Testis (tissue), 5 donors: ENCODE measurements at places on chromosomes 12 and 14.

DNA sequence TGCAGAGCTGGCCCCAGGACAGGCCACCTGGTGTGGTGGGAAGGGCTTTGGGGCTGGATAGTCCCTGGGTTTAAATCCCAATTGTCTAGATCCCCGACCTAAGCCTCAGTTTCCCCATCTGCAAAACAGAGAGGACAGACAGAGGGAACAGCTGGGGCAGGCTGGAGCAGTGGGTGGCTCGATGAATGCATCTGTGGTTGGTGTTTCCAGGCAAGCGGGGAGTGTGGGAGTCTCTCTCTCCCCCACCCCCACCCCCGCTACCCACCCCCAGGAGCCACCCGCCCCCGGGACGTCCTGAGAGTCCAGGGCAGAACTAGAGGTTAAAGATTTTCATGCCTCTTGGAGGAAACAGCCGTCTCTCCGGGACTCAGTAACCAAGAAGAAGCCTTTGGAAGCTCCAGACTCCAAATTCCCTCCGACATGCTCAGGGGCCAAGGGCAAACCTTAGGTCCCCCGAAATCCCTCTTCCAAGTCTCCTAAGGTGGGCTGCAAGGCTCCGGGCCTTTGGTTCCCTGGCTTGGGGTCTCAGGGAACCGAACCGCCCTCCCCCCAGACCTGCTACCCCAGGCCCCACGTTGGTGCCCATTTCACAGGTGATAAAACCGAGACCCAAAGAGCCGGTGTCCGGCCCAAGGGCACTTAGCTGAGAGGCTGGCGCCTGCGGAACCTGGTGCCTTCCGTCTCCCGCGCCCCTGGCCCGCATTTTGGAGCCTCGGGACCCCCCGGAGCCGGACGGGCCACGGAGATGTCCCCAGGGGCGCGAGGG, 474 bp downstream of the TRPV4 start:
- DNase-seq = no peak

DNA sequence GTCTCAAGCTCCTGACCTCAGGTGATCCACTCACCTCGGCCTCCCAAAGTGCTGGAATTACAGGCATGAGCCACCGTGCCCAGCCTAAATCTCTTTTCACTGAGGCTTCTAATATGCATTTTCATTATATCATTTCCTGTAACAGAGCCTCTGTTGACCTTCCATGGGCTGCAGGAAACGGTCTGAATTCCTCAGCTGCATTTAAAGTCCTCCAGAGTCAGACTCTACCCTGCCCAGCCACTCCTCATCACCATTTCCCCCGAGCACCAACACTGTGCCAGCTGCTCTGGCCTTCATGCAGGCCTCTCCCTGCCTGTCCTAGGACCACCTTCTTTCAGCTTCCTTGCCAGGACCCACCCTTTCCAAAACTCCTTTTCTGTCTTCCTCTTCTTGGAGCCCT, 9.8 kb upstream of the NFKBIA start:
- DNase-seq = no peak

GRCh38 chr12:48852734-48853688, 1.0 kb upstream of the DDX23 start:
- peak; percentile 96 for DNase-seq

GRCh38 chr14:50599700-50600444, 39.9 kb downstream of the ATL1 start:
- no peak for DNase-seq

DNA sequence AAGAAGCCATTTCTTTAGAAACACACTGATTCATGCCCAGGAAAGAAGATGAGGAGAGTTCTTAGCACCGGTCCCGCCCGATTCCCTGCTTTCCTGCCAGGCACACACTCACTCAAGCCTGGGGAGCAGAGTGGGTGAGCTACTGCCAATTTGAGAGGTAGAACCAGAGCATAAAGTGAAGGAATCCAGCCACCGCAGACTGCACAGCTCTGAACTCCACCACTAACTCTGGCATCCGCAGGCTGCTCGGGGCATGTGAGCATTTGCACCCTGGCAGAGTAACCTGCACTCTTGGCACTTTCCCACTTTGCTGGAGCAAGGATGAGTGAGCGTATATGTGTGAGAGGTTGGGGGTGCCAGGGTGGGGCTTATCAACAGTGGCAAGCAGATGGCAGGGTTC, 4.0 kb upstream of the SYNDIG1L start:
- DNase-seq = no peak

- no peak for DNase-seq
Measured at GRCh38 chr14:90820958-90821357, 4.7 kb upstream of the TTC7B start.

DNA sequence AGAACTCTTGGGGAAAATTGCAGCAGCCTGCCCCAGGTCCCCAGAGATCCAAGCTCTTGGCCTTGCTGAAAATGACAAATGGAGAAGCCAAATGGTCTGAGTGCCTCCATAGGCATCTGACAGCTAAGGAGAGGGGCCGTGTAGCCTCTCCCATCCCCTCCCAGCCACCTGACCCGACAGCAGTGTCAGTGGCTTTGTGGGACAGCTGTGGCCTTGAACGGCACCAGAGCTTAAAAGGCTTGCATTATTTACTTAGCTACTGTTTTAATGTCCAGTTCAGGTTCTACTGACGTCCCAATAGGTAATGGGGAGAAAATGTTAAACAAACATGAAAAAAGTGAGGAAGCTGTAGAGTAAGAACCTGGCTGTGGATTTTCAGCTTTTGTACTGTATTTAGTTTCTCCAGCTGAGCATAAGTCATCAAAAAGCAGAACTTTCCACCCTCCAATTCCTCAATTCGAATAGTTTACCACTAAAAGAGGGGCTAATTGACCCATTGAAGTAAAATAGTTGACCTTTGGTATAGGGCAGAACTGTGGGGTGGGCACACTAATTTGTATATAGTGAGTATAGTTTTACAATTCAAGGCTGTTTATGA, 50.0 kb downstream of the FOS start:
- no peak for DNase-seq

GRCh38 chr14:50998612-50999011, 54.3 kb upstream of the PYGL start:
- no peak for DNase-seq

GRCh38 chr12:131097202-131098177, 143.8 kb downstream of the ADGRD1 start:
- DNase-seq = peak; percentile 41

- no peak for DNase-seq
Measured at GRCh38 chr12:91492648-91493047, 310.0 kb upstream of the DCN start.

GRCh38 chr14:65422088-65422834, 9.7 kb downstream of the FUT8 start:
- DNase-seq = no peak

GRCh38 chr14:35557221-35557747, 23.3 kb downstream of the INSM2 start:
- no peak for DNase-seq

GRCh38 chr12:49322367-49322707, 718 bp upstream of the TROAP start:
- DNase-seq = no peak

DNA sequence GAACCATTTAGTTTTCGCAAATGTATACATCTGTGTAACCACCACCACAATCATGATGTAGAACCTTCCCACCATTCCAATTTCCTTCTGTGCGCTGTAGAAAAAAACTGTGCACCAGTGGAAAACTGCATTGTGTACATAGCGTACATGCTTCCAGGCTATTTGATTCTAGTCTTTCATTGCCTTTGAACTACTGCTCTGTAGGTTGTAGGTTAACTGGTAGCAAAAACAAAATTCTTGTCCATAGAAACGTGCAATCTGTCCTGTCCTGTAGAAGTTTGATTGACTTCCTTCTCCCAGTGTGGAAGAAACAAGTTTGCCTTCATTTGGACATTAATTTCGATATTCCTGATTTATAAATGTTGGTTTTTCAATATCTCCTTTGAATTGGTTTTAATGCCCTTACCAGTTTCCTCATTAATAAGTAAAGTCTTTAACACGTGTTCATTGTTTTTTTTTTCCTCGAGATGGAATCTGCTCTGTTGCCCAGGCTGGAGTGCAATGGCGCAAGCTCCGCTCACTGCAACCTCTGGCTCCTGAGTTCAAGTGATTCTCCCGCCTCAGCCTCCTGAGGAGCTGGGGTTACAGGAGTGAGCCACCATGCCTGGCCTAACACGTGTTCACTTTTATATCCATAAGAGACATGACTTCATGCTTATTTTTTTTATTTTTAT, 3.6 kb upstream of the ISM2 start:
- no peak for DNase-seq

DNA sequence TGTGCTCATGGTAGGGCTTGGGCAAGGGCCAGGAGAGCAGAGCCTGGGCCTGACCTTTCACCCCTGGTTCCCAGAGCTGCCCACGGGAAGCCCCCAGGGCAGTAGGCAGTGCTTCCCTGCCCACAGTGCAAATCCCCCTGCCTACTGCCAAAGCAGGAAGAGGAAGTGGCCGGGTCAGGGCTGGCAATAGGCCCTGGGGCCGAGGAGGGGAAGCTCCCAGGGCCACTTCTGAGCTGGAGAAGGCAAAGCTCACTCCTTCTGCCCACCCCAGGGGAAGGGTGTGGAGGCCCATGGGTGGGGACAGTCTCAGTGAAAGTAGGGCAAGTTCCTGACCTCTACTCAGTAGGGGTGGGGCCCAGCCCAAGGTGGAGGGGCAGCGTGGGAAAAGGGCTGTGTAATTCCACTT, 5.4 kb upstream of the NR4A1 start:
- no peak for DNase-seq

- DNase-seq = peak; percentile 71
Measured at GRCh38 chr14:68359837-68360552, 432.9 kb downstream of the ZFP36L1 start.

- no peak for DNase-seq
Measured at GRCh38 chr12:118055865-118056773, 4.9 kb downstream of the WSB2 start.

DNA sequence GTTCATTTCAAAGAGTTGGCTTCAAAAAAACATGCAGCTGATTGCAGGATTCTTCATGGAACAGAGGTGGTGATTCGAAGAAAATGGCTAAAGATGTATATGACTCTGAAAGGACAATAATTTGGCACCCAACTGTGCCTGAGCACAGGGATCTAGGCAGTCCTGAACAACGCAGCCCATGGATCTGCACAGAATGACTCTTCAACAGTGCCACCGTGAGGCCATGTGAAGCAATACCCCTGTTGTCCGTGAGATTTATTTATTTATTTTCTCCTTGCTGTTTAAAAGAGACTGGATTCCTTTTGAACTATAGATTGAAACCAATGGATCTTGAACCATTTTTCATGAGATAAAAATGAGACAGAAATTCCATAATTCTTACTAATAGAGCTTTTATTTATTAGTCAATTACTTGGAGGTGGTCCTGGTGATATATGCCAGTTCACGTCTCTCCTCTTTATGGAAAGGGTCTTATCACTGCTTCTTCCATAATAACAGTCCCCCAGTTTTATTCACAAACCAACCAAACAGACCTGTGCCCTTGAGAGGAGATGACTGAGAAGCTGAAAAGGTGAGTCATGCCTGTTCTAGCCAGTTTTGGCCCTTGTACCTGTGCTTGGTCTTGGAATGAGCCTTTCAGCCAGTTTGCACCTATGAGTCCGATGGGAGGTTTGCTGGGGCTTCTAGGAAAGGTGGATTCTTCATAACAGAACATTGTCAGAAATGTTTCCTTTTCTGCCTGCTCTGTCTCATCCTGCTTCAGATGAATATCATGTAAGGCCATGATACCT, 1598.3 kb downstream of the AACS start:
- DNase-seq = peak; percentile 36

DNA sequence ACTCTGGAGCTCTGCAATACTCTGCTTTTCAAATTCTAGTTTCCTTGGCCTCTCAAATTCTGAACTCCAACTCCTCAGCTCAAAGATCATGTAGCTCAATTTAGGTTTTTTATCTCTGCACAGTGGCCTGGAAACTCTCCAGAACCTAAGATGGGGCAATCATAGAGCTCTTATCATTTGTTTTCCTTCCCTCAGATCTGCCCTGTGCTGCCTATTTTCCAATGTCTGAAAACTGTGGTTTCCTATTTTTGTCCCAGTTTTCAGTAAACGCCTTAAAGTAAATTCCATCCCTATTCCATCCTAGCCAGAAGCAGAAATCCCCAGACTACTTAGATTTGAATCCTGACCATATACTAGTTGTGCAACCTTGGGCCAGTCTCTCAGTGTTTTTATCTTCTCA, 73.2 kb downstream of the CEP83 start:
- no peak for DNase-seq

DNA sequence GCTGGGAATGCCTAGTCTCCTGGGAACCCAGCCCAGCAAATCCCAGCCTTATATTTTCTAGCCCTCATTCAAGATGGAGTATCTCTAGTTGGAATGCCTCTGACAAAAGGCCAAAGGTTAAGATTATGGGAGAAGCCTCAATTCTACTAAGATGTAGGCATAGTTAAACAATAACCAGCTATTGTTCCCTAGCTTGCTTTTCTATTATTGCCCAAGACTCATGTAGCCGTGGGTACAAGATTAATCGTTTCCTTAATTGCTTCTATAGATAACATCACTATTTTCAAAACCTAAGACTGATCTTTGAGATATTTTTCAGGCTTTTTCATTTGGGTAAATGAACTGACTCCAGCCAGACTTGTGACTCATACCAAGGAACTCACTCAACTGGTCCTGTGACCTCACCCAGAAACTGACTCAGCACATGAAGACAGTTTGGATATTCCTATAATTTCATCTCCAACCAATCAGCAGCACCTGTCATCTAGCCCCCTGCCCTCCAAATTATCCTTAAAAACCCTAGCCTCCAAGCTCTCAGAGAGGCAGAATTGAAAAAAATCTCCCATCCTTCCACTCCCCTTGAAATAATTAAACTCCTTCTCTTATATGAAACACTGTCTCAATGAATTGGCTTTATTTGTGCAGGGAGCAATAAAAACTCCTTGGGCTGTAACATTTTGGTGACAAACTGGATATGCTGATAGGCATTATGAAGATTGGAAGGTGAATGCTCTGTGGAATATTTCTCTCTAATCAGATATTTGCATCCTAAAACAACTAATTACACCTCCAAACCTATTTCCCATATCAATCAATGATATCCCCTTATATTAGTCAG, 589.0 kb downstream of the C12orf50 start:
- no peak for DNase-seq

DNA sequence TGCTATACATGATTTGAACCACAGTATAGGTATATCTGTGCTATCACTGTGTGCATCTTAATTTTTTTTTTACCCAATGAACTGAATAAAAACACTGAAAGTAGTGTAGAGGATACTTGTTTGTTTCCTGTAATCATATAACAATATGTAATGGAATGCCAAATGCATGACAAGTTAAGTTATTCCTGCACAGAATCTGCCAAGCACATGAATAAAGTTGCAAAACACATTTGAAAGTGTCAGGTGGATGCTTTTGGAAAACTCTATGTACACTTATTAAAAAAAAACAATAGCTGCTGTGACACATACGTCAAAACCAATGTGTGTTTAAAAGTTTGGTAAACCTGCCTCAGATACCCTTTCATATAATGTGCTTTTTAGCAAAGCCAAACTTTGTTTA, 1638.1 kb upstream of the SEL1L start:
- DNase-seq = no peak

- DNase-seq = peak; percentile 74
Measured at GRCh38 chr12:8890313-8891085, 23.8 kb upstream of the PHC1 start.
